ENCODE measurements at places on chromosomes 3 and 15.

DNA sequence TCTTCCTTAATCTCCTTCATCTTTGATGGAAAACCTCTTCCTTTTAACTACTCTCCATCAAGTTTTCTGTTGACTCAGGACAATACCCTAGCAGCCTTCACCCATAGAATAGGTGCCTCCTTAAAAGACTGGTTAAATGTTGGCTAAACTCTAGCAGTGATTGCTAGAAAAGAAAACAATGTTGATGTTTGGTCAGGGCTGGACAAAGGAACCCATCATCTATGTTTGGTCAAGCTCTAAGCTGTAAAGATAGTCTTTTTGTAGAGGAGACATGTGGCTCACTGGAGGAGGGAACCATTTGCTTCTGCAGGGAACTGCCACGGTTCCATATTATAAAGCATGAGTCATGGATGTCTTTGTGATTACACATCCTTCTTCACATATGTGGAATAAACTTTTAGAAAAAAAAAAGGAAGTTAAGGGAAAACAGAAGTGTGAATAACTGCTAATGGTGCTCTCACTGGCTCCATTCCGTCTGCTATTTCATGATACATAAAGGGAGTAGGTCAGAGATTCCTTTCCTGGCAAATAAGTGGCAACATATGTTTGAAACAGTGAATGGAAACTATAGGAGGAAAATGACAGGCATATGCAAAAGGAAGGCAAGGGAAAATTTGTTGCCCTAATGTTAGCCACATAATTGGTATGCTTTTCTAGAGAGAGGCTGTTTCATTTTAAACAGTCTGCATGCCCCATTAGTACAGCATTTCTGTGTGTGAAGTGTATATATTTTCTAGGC, 78.2 kb downstream of the CMSS1 start:
- no peak for DNase-seq

- no peak for DNase-seq
Observed at GRCh38 chr3:171163101-171164066, 136.9 kb upstream of the SLC2A2 start.

GRCh38 chr3:194009019-194009418, 126.9 kb upstream of the HES1 start:
- DNase-seq, result no peak

DNA sequence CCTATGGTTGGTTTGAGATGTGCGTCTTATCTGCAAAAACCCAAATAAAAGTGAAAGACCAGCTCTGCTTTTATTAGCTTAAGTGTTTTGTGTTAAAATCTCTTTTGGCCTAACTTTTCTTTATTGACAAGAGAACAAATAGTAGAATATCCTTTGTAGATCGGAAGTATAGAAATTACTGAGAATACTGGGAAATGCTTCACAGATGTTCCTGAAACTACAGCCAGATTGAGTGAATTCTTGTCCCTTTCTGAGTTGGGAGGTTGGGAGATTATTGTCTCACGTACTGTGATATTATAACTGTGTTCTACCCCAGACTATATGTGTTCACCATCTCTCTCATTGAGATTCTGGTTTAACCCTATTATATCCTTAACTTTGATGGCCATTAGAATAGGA, 21.7 kb downstream of the RAB8B start:
- no peak for DNase-seq

DNA sequence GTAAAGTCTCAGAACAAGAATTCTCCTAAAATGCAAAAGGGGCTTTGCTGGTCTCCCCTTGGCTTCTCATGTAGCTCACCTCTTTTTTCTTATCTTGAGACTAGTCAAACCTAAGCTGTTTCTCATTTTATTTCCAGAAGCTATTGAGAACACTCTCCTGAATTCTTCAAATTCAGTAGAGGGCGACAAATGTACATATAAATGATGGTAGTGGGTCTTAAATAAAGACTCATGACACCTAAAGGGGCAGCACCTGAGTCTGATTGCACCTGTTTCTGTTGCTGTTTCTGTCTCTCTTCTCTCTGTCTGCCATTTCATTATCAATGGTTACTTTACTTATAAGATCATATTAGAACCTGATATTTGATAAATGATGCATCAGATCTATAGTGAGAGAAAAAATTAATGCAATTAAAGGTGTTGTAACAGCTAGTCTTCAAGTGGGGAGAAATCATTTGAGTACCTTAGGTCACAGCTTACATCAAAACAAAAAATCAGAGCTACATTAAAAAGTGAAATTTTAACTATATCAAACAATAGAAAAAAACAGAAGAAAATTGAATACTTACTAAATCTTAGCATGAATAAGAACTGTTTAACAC, 7.0 kb downstream of the ADIPOQ start:
- DNase-seq, result no peak

- no peak for DNase-seq
Observed at GRCh38 chr15:67383899-67384298, 129.3 kb downstream of the IQCH start.

- no peak for DNase-seq
Observed at GRCh38 chr3:59528251-59528650, 478.4 kb upstream of the CFAP20DC start.

GRCh38 chr15:44712346-44713005, 1.2 kb downstream of the B2M start:
- peak; percentile 60 for DNase-seq

GRCh38 chr15:76065245-76065644, 5.5 kb downstream of the TMEM266 start:
- DNase-seq, result no peak

DNA sequence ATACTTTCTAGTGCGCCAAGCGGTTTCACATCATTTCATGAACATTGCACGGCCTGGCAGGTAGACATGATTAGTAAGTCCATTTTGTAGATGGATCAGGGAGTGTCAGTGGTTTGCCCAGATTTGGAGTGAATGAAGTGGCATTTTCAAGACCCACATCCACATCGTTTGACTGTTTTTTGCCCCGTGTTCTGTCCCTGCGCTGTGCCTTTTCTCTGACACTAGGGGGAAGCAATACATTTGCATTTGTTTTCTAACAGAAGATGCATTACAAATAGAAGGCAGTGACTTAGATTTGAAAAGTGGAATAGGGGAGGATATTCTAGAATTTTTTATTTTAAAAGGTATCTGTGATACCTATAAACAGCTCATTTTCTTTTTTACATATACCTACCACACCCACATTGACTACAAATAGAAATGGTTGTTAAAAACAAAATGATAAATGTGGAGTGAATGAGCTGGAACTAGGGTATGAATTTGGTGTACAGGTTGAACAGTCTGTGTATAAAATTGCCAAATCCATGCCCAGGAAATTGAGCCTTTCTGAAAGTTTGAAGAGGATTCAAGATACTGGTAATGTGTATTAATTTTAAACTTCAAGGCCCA, 98.0 kb downstream of the USP13 start:
- no peak for DNase-seq

Data from stimulated activated CD4-positive, alpha-beta T cell treated with anti-CD3 and anti-CD28 coated beads, Interleukin-12 subunit alpha, Interleukin-12 subunit beta, amount 100 ng/mL, for 24 hours (primary cell).